ENCODE measurements at places on chromosomes 5 and 9. TPM values are rescaled to one million over a fixed set of nuclear protein-coding genes. Genes with fewer than 3 reads are reported as not detected.

The ABLIM3 gene
- polyA plus RNA-seq: 2.4 TPM

The CATSPER3 gene
- 1.6 TPM for polyA plus RNA-seq

The TEK gene
- polyA plus RNA-seq: 2.5 TPM

The TNFSF8 gene
- not detected for polyA plus RNA-seq

The IL4 gene
- polyA plus RNA-seq: not detected

The DNAH5 gene
- polyA plus RNA-seq: 0.05 TPM

The SLC24A2 gene
- not detected for polyA plus RNA-seq

The ANKRD31 gene
- 0.15 TPM for polyA plus RNA-seq

The SLC27A6 gene
- polyA plus RNA-seq: 91.0 TPM

The PCDHB12 gene
- polyA plus RNA-seq: 2.1 TPM

The IL5 gene
- not detected for polyA plus RNA-seq

The STK32A gene
- 1.1 TPM for polyA plus RNA-seq
